ENCODE measurements at places on chromosomes 3 and 15.
A peak's percentile ranks its signal among the peaks of the same experiment; 100 is the strongest.

GRCh38 chr3:162641317-162641716, 1144.7 kb downstream of the OTOL1 start:
- no peak for DNase-seq

GRCh38 chr15:40054605-40054854, 15.5 kb upstream of the SRP14 start:
- DNase-seq = no peak

- no peak for DNase-seq
Observed at GRCh38 chr3:186464424-186465093, 79.6 kb downstream of the CRYGS start.

DNA sequence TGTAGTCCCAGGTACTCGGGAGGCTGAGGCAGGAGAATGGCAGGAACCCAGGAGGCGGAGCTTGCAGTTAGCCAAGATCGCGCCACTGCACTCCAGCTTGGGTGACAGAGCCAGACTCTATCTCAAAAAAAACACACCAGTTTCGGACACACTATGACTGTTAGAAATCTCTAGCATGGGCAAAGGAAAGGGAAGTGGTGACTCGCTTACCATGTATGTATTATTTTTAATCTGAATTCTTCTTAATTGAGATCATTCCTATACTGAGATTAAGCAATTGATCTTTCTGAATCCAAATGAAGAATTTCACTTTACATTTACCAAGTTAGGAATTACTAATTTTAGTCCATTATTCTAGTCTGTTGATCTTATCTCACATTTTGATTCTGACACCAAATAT, 459.2 kb upstream of the ALCAM start:
- no peak for DNase-seq

DNA sequence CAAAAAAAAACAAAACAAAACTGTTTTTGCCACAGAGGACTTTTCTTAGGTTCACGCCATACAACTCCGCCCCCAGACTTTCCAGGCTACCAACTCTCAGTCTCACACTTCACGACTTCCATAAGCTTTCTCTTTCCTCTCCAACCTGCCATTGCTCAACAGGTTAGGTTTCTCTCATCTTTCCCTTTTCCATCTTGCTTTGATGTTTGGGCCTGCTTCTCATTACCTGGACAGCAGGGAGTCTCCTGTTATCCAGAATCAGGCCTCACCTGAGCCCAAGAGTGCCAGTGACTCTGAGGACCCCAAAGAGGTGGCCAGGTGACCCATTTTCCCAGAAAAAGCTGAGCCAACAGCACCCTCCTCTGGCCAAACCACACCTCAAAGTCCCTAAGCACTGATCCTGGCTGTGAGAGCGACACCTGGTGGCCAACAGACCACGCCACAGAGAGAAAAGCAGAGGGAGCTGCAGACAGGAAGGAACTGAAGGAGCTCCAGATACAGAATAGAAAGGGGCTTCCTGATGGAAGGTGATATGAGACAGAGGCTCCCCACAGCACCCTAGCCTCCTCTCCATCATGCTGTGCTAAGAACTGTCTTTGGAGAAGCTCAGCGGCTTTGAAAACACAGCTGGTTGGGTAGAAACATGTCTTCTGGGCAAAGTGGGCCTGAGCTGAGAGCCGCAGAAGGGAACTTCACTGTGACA, 4.0 kb downstream of the CCDC51 start:
- DNase-seq = peak; percentile 91

DNA sequence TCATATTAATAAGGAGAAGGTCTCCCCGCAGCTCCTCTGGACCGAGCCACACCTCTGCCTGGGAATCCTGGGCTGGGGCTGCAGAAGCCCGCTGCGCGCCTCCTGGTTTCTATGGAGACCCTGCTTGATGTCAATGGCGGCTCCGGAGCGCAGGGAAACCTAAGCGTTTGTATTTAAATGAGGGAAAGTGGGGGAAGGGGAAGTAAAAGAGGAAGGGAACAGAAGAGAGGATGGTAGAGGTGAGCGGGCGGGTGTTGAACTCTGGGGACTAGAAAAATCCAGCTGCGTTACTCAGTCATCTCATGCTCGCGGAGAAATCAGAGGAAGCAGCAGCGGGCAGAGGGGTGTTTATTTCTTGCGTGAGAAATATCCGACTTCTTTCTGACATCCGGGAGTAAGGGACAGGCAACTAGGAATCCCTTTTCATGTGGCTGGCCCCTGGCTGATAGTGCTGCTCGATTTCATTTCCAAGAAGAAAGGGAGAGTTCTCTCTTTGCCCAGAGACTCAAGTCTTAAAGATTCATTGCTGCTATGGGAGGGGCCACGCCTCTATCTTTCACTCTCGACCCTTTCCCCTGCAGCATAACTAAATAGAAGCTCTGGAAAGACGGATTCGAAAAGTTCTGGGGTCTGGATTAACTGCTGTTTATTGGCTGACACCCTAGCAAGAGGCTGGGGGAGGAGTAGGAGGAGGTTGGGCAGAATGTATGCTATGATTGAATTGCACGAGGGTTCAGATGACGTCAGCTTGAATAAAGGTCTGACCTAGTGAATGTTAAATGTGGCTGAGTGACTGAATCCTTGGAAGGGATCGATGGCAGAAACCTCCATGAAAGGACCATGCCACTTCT, 110.5 kb upstream of the GAP43 start:
- DNase-seq = no peak

DNA sequence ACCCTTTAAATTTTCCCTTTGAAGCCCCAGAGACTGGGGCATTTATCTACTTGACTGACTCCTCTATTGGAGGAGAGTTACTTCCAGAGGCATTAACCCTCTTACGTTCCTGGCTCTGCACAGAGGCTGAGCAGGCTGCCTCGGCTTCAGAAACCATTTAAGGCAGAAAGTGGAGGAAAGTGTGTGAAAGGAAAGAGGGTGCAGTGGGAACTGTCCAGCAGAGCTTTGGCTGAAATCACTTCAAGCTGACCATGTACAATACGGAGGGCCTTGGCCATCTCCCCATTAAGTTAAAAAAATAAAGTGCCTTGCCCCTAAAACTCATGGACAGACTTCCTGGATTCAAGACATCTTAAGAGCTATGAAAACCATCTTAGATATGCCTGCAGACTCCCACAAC, 238.7 kb downstream of the SV2B start:
- no peak for DNase-seq

GRCh38 chr3:9013782-9014563, 50.7 kb upstream of the RAD18 start:
- no peak for DNase-seq

GRCh38 chr3:115071601-115072000, 75.5 kb downstream of the ZBTB20 start:
- DNase-seq = no peak

Measured in CD4-positive, alpha-beta T cell treated with Interleukin-17A for 1 hour (primary cell).